ENCODE measurements at places on chromosomes 13 and 19. TPM values are rescaled to one million over a fixed set of nuclear protein-coding genes. Genes with fewer than 3 reads are reported as not detected.

- DNase-seq, result peak; percentile 43
- H3K4me3 ChIP-seq, result no peak overlapping the region
- H3K36me3 ChIP-seq, result no peaks in the 10 kb centered on the region
- peaks cover 29% of the 10 kb centered on the region for H3K4me1 ChIP-seq
Measured at GRCh38 chr19:34306213-34306661, 51.9 kb downstream of the GARRE1 start.

DNA sequence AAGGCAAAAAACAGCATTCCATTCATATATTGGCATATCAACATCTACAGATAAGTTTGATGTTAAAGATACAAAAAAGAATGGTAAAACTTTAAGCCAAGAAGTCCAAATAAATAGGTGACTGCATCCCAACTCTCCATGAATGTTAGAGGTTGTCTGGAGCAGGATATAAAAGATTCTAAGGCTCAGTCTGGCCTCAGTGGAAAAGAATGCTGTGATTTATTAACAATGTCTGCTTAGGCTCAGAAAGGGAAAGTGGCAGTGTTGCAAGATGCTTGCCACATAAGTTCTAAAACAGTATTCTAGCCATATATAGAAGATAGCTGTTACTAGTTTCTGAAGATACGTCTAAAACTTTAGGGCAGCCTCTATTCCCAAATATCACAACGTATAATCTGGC lies 179.8 kb upstream of the NBEA start:
- peak overlapping the region; percentile 63 for H3K27ac ChIP-seq
- H3K36me3 ChIP-seq, result no peaks in the 10 kb centered on the region
- H3K4me1 ChIP-seq, result no peaks in the 10 kb centered on the region
- no peak overlapping the region for H3K4me3 ChIP-seq
- no peak for DNase-seq

DNA sequence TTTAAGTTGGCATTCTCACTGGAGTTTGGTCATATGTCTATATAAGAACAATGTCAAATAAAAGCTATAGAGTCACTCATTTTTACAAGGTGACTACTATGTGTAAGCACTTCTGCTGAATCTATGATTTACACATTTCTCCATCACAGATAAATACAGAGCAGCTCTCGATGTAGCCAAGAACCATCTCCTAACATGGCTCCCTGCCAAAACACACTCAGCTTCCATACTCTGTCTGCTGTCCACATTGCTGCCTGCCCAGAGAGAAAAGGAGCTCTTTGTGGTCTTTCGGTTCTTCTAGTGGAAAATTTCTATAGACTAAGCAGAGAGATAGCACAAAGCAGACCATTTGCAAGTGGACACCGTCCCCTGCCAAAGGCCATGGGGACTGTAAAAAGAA lies 190.9 kb upstream of the KLF12 start:
- H3K4me3 ChIP-seq, result no peak overlapping the region
- no peaks in the 10 kb centered on the region for H3K36me3 ChIP-seq
- no peaks in the 10 kb centered on the region for H3K4me1 ChIP-seq
- H3K27ac ChIP-seq, result peak overlapping the region; percentile 63
- DNase-seq, result no peak

DNA sequence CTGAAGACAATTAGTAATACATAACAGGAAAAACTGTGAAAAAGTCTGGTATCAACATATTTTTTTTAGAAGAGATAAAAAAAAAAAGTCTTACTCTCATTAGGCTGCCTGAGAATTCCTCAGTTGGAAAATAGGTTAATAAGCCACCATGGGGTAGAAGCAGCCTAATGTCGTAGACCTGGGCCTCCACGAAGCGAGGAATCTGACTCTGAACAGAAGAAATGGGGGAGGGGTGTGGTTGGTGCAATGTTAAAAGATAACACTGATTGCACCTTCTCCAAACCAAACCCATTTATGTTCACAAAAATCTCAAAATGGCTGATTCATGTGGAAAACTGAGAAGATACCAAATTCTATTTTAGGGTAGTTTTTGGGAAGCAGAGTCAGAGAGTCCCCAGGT lies 62.4 kb downstream of the MPHOSPH8 start:
- H3K4me3 ChIP-seq, result no peak overlapping the region
- no peaks in the 10 kb centered on the region for H3K4me1 ChIP-seq
- no peaks in the 10 kb centered on the region for H3K27me3 ChIP-seq
- H3K36me3 ChIP-seq, result no peaks in the 10 kb centered on the region
- no peak overlapping the region for H3K27ac ChIP-seq
- DNase-seq, result no peak

DNA sequence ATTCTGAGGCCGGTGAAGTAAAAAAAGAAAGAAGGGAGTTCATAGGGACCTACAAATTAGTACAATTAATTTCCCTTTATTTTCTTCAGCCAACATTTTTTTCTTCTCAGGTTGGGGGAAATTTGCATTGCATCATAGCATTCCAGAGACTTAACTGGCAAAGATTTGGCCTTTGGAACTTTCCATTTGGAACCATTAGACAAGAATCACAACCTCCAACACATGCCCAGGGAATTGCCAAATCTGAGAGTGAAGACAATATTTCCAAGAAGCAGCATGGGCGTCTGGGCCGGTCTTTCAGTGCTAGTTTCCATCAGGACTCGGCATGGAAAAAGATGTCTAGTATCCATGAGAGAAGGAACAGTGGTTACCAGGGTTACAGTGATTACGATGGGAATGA lies 6.4 kb upstream of the ERCC5 start:
- no peak overlapping the region for H3K27ac ChIP-seq
- no peaks in the 10 kb centered on the region for H3K27me3 ChIP-seq
- no peak overlapping the region for H3K4me3 ChIP-seq
- no peak for DNase-seq
- peaks cover 4% of the 10 kb centered on the region for H3K36me3 ChIP-seq

- peaks cover 31% of the 10 kb centered on the region for H3K4me1 ChIP-seq
- H3K36me3 ChIP-seq, result no peaks in the 10 kb centered on the region
- H3K27me3 ChIP-seq, result no peaks in the 10 kb centered on the region
- H3K27ac ChIP-seq, result peak overlapping the region; percentile 100
- DNase-seq, result peak; percentile 78
- peak overlapping the region; percentile 90 for H3K4me3 ChIP-seq
Measured at GRCh38 chr19:18520848-18521691, 800 bp downstream of the ELL start.

GRCh38 chr13:20175406-20175794 lies 14.5 kb upstream of the GJA3 start:
- no peak for DNase-seq
- H3K36me3 ChIP-seq, result no peaks in the 10 kb centered on the region
- H3K27me3 ChIP-seq, result peaks cover 39% of the 10 kb centered on the region

GRCh38 chr13:52319876-52320275 lies 86.1 kb downstream of the THSD1 start:
- H3K36me3 ChIP-seq, result no peaks in the 10 kb centered on the region
- no peak overlapping the region for H3K27ac ChIP-seq
- no peaks in the 10 kb centered on the region for H3K4me1 ChIP-seq
- H3K27me3 ChIP-seq, result no peaks in the 10 kb centered on the region

DNA sequence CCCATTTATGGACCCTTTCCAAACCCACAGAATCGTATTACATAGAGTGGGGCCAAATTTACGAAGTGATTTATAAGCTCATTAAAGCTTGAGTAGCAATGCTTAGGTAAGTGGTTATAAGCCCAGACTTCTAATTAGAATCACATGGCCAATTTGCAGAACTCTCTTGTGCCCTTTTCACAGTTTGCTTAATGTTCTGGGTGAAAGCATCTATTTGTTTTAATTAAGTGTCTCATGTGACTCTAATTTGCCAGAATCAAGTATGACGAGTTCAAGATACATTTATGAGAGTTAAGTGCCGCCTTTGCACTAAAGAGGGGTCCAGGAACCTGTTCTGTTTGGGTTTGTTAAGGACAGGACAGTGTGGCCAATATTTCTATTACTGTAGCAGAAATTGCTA lies 46.0 kb upstream of the ZNF681 start:
- no peaks in the 10 kb centered on the region for H3K4me1 ChIP-seq
- H3K27ac ChIP-seq, result no peak overlapping the region
- H3K36me3 ChIP-seq, result no peaks in the 10 kb centered on the region
- H3K27me3 ChIP-seq, result no peaks in the 10 kb centered on the region
- H3K4me3 ChIP-seq, result no peak overlapping the region
- DNase-seq, result no peak

DNA sequence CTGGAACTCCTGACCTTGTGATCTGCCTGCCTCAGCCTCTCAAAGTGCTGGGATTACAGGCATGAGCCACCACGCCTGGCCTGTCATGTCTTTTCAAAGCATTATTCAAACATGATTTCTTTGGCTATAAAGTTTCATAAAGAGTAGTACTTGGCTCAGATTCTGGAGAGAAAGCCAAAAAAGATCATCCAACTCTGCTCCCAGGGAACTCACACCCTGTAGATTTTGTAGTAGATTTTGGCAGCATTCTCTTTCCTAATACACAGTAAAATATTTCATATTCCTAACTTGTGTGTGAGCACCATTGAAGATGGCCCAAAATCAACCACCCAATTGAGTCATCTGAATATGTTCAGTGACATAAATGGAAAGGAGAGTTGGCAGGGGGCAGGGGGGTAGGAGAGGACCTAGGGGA lies 48.4 kb downstream of the CAB39L start:
- no peaks in the 10 kb centered on the region for H3K36me3 ChIP-seq
- peaks cover under 1% of the 10 kb centered on the region for H3K4me1 ChIP-seq
- H3K4me3 ChIP-seq, result no peak overlapping the region
- no peaks in the 10 kb centered on the region for H3K27me3 ChIP-seq

GRCh38 chr13:107534548-107534947 lies 680.8 kb downstream of the LIG4 start:
- DNase-seq, result no peak
- no peak overlapping the region for H3K27ac ChIP-seq
- no peaks in the 10 kb centered on the region for H3K27me3 ChIP-seq
- H3K4me1 ChIP-seq, result no peaks in the 10 kb centered on the region
- H3K36me3 ChIP-seq, result no peaks in the 10 kb centered on the region

DNA sequence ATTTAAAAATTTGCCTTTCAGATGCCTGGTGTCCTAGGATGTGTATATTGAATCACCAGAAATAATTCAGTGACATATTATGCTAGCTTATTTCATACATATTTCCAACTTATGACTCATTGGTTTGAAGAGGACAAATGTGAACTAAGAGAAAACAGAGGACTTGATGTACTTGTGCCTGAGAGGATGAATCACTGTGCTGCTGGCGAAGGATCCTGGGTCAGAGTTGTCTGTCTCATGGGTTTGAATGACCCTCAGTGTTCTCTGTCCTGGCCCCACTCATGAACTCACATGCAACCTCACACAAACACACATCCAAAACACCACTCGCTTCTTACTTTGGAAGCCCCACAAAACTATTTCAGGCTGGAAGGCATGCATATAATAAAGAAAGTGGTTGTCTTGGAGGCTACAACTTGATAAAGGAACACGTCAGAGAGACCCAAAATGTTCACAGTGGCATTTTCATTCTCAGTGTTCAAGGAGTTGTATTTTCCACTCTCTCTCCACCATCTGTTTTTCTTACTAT lies 129.0 kb upstream of the SPRY2 start:
- H3K36me3 ChIP-seq, result no peaks in the 10 kb centered on the region
- H3K4me1 ChIP-seq, result no peaks in the 10 kb centered on the region
- DNase-seq, result peak; percentile 37
- H3K27ac ChIP-seq, result peak overlapping the region; percentile 73

- peaks cover 20% of the 10 kb centered on the region for H3K4me1 ChIP-seq
- peaks cover 2% of the 10 kb centered on the region for H3K36me3 ChIP-seq
- peak overlapping the region; percentile 53 for H3K27ac ChIP-seq
- peaks cover 42% of the 10 kb centered on the region for H3K27me3 ChIP-seq
- peak overlapping the region; percentile 66 for H3K4me3 ChIP-seq
Measured at GRCh38 chr13:41457589-41458186, 338 bp downstream of the RGCC start.

GRCh38 chr13:37417060-37417441 lies 181.5 kb downstream of the POSTN start:
- no peak for DNase-seq
- H3K27ac ChIP-seq, result no peak overlapping the region
- H3K4me3 ChIP-seq, result no peak overlapping the region
- no peaks in the 10 kb centered on the region for H3K27me3 ChIP-seq

DNA sequence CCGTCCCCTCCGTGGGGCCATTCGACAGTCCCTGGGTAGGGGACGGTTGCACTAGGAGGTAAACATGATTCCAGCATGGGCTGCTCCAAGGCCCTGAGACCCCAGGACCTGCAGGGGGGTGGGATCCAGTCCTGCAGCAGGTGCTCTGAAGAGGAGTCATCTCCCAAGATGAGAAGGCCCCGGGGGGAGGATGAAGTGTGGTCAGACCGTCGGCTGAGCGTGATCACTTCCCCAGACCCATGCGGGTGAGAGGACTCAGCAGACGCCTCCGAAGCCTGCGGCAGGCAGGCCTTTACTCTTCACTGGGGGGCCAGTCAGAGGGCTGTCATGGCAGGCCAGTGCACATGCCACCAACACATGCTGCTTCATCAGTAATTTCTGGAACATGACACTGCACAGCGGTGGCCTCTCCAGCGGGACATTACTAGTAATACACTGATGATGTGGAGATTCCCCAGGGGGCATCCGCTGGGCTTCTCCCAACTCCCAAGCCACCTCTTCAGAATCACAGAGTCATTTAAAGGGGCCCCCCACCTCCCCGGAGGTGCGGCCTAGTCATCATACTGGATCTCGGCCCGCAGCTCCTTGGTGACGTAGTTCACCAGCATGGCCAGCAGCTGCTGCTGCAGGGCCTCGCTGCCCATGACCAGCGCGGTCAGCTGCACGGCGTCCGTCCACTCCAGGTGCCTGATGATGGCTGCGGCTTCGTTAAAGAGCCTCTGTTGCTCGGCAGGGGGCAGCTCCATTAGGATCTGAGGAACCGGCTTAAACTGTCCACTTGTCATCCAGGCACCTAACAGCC lies 12.7 kb downstream of the C19orf12 start:
- no peaks in the 10 kb centered on the region for H3K27me3 ChIP-seq
- H3K27ac ChIP-seq, result no peak overlapping the region
- H3K36me3 ChIP-seq, result peaks cover 8% of the 10 kb centered on the region
- DNase-seq, result no peak

- peak within 1 kb of the TSS; percentile 46 for H3K4me3 ChIP-seq
- peaks cover 36% of the 10 kb centered on the region for H3K4me1 ChIP-seq
- peak; percentile 62 for DNase-seq
Measured at GRCh38 chr19:18437491-18438330, at the start of gene ISYNA1. Gene ISYNA1, minus strand, starts transcription at chr19:18438133. Its CDS starts 154 bp downstream, at chr19:18437979.

GRCh38 chr13:60016229-60016628 lies 147.5 kb downstream of the DIAPH3 start:
- no peaks in the 10 kb centered on the region for H3K36me3 ChIP-seq
- DNase-seq, result no peak

GRCh38 chr13:43773602-43774001 lies 13.2 kb downstream of the ENOX1 start:
- no peak overlapping the region for H3K27ac ChIP-seq
- no peaks in the 10 kb centered on the region for H3K36me3 ChIP-seq
- no peak overlapping the region for H3K4me3 ChIP-seq
- no peaks in the 10 kb centered on the region for H3K27me3 ChIP-seq
- H3K4me1 ChIP-seq, result no peaks in the 10 kb centered on the region

DNA sequence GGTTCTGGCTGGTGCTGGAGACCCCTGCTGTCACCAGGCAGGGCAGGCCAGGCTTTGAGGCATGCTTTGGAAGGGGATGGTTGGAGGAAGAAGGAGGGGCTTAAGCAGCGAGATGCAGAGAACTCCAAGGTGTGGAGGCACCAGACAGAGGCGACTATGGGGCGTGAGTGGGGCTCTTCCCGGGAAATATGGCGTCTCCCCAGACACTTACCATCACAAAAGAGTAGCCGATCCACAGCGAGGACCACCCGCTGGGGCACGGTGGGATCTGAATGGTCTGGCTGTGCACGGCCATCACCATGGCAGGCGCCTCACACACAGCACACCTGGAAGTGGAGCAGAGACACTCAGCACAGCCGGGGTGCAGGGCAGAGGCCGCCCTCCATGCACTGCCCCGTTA lies 151.9 kb downstream of the COL4A1 start:
- H3K4me1 ChIP-seq, result no peaks in the 10 kb centered on the region
- no peak overlapping the region for H3K4me3 ChIP-seq
- no peaks in the 10 kb centered on the region for H3K27me3 ChIP-seq
- H3K36me3 ChIP-seq, result peaks cover 13% of the 10 kb centered on the region
- H3K27ac ChIP-seq, result no peak overlapping the region

Gene CAPN12
- 14.4 TPM for total RNA-seq

Gene CGB2
- total RNA-seq, result not detected

Gene CDK8
- total RNA-seq, result 22.4 TPM

Gene IFNL1
- not detected for total RNA-seq

Measured in transverse colon (tissue), 4 donors.